ENCODE measurements at places on chromosomes 12 and 14.

DNA sequence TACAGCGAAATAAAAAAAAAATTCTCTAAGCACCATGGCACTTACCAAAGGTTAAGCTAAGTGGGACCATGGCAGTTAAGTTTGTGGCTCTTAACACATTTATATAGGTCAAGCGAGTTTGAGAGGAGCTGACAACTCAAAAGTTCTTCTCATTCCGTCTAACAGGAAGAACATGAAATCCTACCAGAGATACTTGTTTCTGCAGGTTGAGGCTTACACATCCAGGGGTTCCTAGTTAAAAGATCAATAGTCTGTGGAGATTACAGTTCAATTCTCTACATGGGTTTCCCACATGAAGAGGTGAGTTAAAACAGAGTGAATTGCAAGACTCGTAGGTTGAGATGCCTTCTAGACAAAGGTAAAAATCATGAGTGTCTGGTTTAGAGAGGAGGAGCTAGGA, 142.6 kb downstream of the EMP1 start:
- no peak for DNase-seq

- no peak for DNase-seq
These were observed 5.8 kb downstream of the CCNB1IP1 start for GRCh38 chr14:20327005-20327869.

DNA sequence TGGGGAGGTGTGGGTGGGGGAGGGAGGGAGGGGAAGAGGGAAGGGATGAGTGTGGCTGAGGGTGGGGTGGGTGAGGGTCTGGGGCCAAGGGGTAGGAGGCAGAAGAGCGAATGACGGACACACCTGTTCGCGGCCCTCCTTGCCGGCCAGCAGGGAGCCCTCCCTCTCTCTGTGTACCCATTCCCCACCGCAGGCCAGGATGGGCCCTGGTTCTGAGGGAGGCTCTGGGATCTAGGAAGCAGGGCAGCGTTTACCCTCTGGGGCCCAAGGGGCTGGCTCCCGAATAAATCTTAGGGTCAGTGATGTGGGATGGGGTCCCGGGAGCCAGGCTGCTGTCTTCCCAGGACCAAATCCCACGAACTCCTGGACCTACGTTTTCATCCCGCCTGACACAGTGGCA, 46.0 kb upstream of the ESRRB start:
- DNase-seq = no peak

GRCh38 chr14:90373887-90374286, 22.9 kb upstream of the CALM1 start:
- DNase-seq = peak; percentile 49

GRCh38 chr12:117662620-117663395, 301.4 kb upstream of the NOS1 start:
- no peak for DNase-seq

GRCh38 chr12:68038650-68039049, 49.4 kb downstream of the IFNG-AS1 start:
- no peak for DNase-seq

DNA sequence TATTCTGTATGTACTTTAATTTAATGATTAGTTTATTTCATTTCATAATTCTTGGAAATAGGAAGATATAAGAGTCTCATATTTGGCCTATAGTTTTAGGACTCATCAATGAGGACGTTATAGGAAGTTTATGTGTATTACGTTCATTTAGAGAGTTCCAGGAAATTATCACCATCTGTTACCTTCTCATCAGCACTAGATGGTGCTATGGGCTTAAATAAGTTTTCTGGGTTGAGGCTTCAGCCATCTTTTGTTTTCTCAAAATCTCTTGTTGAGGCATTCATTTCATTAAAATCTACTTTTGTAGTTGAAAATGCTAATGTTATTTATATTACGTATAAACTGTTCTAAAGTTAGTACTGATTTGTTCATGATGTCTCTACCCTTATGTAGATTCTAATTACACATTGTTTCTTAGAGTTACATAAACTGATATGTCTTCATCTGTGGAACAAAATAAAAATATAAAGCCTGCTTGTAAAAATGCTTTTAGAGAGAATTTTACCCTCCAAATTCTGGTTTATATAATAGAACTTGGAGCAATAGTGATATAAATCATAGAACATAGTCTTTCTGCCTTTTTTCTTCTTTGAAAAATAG, 89.2 kb downstream of the CFAP54 start:
- DNase-seq = no peak

All from left colon (tissue), 2 donors.